ENCODE measurements at places on chromosomes 2 and 18. TPM values are rescaled to one million over a fixed set of nuclear protein-coding genes. Genes with fewer than 3 reads are reported as not detected.

DNA sequence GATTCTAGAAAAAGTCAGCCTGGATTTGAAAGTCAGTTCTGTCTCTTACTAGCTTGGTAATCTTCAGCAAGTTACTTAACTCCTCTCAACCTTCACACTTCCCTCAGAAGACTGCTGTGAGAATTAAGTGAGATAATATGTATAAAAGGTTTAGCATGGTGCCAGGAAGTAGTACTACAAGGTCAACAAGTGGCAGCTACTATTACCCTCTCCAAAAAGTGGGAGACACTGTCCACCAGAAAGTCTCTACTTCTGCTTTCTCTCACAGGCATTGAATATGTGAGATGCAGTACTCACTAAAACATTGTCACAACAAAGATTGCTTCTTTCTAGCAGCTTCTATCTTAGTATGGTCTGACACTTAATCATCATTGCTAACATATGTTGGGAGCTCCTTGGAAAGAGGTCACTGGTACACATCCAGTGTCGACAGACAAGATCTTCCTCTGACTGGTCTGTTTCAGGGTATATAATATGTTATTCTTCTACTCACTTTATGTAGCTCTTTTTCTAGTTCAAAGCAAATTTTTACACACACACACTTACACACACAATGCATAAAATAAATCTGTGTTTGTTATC is 47.9 kb downstream of the DOCK10 start:
- DNase-seq, result no peak

DNA sequence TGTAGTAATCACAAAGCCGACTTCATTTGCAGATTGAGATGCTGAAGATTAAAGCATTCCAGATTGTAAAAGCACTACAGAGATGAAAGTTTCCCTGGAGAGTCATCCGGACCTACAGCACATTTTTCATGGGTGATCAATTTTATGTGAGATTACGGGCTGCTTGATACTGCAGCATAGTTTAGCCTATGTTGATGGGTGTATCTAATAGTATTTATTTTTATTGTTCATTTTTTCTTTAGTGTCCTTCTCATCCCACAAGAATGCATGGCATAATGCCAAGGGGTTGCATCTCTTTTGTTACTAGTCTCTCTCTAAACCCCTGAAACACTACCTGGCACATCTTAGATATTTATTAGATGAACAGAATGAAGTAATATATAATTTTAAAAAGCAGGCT is 240.4 kb downstream of the MBD2 start:
- no peak for DNase-seq

GRCh38 chr18:67183398-67183797 is 333.1 kb downstream of the DSEL start:
- no peak for DNase-seq

GRCh38 chr2:72041638-72042111 is 106.0 kb downstream of the CYP26B1 start:
- DNase-seq, result no peak

SCN7A gene
- not detected for total RNA-seq

C2orf78 gene
- not detected for total RNA-seq

GRCh38 chr2:32375228-32375892 is 18.5 kb downstream of the BIRC6 start:
- no peak for DNase-seq

DNA sequence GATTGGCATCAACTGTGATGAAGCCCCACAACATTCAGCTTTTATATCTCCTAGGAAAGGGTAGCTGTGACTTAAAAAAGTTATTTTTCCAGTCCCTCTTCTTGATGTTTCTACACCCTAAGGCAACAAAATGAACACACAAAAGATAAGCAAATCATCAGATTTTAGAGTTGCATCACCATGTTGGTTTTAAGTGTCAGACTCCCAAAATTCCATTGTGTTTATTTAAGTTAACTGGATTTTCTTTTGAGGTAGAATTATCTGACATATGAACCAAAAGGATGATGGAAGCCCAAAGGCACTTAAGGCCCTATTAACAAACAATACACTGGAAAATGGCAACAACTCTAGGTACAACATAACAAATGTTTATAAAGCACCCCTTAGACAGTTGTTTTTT is 261.7 kb upstream of the SLC39A10 start:
- DNase-seq, result no peak

- DNase-seq, result no peak
These were observed 18.5 kb downstream of the ITGA6 start for GRCh38 chr2:172445851-172446250.

GRCh38 chr18:24462838-24463775 is 2.7 kb downstream of the HRH4 start:
- DNase-seq, result no peak

DNA sequence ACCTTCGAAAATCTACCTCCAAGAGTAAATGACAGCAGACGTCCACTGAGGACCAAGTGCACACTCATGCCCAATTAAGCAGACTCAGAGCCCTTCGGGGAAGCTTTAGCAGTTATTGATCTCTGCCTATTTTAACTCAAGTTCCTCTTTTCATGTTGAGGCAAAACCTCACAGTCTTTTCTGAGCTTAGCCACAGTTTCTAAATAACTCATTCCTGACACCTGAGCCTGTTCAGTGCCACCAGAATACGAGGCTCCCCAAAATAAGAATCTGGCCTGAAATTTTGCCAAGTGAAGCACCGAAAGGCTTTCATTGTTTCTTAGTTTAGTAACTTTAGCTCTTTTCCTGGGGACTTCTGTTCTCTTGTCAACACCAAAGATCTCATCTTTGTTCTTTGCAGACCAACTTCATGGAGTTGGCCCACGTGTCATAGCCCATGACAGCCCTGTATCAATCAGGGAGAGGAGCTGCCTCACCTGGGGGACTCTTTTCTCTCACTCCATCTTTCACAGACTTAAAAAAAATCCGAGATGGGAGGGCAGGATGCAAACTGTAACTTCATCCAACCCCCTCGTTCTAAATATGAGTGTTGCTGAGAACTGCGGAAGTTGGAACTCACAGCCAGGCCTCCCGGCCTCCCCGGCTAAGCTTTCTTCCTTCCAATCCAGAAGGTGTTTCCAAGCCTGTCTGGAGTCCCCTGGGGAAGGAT is 22.2 kb downstream of the INPP5D start:
- DNase-seq, result no peak

TMEM178A gene
- total RNA-seq, result 0.29 TPM

GRCh38 chr2:106261871-106262321 is 67.8 kb upstream of the UXS1 start:
- no peak for DNase-seq

GRCh38 chr2:208320686-208321085 is 54.6 kb downstream of the PIKFYVE start:
- no peak for DNase-seq

TMEM18 gene
- total RNA-seq, result 15.0 TPM

- no peak for DNase-seq
These were observed 20.6 kb upstream of the C2orf72 start for GRCh38 chr2:231016566-231017230.

SLC16A14 gene
- total RNA-seq, result under 0.01 TPM

ZNF396 gene
- total RNA-seq, result 3.3 TPM

VIT gene
- 31.1 TPM for total RNA-seq

MROH2A gene
- not detected for total RNA-seq

WDFY1 gene
- total RNA-seq, result 74.6 TPM

CD8B gene
- not detected for total RNA-seq

DNA sequence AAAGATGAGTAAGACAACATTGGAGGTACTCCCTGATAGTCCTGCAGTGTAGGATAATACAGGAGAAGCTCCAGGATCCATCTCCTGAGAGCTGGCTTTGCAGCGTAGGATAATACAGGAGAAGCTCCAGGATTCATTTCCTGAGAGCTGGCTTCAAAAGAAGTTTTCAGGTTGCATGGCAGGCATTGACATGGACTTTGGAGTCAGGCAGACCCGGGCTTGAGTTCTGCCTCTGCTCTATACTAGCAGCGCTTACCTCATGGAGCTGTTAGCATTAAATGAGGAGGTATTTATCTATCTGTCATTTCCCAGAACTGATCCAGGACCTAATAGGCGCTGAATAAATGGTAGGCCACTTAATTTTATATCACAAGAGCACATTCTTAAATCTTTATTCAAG is 97.8 kb downstream of the FMNL2 start:
- no peak for DNase-seq

SGPP2 gene
- not detected for total RNA-seq

SLC66A2 gene
- total RNA-seq, result 35.8 TPM

GRCh38 chr18:46260879-46261143 is 156.6 kb downstream of the HAUS1 start:
- DNase-seq, result no peak

All from osteoblast (primary cell).